ENCODE measurements at places on chromosomes 5 and 9.

DNA sequence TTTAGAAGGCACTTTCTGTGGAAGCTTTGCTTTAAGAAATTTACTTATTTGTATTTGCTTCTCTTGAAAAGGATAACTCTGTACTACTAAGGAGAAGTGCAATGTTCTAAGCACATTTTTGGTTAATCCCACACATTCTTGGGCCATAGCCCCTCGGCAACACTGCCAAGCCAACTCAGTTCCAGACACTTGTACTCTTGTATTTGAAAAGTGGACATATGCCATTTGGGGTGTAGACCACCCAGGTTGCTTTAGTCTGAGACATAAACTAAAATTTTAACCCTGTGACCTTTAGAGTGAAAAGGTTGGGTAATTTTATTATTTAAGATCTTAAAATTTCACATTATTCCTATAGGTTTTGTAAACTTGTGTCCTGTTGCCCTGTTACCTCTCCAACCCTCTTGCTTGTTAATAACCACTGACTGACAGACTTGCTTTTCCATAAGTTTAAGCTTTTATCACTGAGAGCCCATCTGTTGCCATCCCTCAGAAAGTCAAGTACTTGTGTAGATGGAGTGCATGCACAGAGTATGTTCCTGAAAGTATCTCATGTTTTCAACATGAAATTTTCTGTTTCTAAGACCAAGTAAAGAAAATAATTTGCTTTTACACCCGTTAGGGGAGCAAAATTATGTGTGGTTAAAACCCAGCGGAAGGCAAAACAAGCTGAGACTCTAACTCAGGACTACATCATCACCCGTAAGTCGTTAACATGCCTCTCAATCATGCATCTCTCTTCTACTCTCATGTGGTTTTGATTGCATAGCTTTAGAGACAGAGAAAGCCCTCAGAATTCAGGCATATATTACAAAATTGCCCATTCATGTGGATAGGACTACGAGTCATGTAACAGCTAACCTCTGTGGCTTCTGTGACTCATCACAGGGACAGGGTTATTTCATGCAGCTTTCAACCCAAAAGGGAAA, 117.3 kb downstream of the GDNF start:
- DNase-seq: peak; percentile 13

GRCh38 chr5:92568522-92568921, 1012.5 kb downstream of the NR2F1-AS1 start:
- no peak for DNase-seq

GRCh38 chr9:134568116-134568515, 73.5 kb upstream of the COL5A1 start:
- DNase-seq: no peak

DNA sequence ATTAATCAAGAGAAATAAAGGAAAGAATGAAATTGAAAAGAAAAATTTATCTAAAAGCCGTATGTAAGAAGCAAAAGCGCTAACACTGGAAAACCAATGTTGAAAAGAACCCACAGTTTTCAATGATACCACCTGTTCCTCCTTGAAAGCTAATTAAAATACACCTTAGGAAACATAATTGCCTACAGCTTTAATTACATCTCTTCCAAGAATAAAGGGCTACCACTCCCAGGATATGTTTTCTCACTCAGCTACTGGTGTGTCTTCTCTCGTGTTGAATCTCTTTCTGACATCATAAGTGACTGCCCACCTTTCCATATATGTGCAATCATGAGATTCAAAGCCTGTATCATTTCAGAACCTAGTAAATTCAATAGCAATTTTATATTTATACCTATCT, 880.6 kb upstream of the DMAC1 start:
- no peak for DNase-seq

DNA sequence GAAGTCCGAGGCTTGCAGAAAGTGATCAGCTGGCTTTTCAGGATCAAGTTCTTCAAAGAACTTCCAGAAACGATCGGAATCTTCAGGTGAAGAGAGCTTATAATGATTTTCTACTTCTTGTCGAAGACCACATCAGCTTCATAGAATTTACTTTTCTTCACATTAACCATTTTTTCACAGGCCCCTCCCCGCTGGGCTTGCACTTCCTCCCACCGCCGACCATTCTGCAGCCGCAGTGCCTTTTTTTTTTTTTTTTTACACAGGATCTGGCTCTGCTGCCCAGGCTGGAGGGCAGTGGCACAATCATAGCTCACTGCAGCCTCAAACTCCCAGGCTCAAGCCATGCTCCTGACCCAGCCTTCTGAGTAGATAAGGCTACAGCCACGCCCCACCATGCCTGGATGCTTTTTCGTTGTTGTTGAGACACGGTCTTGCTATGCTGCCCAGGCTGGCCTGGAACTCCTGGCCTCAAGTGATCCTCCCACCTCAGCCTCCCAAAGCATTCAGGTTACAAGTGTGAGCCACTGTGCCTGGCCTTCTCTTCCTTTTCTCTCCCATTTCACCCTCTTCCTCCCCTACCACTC, 15.3 kb upstream of the RNF130 start:
- no peak for DNase-seq

DNA sequence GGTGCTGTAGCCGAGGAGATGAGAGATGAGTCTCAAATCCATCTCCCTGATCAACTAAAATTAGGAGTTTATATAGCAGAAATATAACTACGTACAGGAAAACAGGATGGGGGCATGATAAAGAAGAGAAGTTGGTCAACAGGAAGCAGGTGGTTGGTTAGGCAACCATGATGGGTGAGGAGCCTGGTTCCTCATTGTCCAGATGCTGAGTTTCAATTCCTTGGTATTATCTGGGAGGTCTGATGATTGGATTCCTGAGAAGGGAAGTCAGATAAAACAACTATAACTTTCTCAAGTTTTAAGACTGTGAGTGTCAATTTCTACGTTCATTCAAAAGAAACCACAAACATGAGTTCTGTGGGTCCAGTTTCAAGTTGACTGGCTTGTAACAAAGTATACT, 323.9 kb downstream of the MTRR start:
- DNase-seq: no peak

DNA sequence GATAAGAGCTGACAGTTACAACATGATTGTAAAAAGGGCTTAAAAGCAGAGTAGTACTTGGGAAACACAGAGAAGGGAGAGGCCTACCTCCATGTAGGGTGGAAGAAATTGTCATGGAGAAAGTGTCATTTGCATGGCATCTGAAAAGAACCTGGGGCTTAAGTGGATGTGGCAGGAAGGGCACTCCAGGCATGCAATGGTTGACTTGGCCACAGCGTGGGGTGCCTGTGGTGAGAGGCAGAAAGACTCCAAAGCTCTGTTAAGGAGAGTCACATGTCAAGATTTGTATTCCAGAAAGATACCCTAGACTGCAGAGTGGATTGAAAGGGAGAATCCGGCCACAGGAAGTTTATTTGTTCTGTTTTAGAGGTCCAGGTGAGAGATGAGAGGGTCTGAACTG, 2.4 kb downstream of the POLR3G start:
- DNase-seq: no peak

GRCh38 chr5:71719063-71719964, at the start of gene CARTPT:
Gene CARTPT, plus strand, starts transcription at chr5:71719275. Its CDS starts 19 bp downstream, at chr5:71719294.
- no peak for DNase-seq

DNA sequence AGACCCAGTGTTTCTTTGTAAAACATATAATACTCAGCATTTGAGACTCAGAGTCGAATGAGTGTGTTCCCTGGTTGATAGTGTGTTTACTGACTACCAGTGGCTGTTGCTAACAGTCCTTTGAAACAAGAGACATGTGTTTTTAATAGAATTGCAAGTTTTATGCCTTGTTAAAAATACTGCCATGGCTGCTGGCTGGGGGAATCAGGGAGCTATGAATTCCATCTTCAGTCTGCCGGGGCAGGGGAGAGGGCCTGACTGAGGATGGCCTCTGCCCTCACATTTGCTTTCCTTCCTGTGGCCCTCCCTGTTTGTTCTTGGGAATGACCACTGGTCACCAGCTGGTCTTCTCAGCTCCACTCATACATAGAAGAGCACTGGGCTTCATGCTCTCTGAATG, 63.8 kb downstream of the PDZD2 start:
- no peak for DNase-seq

DNA sequence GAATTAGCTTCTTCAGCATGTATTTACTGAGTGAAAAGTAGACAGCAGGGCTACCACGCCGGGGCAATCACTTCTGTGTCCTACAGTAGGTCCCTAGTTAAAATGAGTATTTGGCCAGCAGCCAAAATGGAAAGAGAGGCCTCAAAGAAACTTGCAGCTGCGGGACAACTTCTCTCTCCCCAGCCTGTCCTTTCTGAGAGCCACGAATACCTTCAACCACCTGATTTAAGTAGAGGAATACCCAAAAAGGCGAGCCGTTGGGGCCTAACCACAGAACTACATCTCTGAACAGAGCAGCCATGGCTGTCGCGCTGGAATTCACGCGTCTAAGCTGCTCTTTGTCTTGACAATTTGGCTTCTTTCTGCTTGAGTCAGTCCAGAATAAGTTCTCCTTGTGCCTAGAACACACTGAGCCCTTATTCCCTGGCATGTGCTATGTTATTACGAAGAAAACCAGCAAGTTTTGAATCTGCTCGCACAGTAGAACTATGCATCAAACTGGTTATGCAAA, 43.8 kb upstream of the GOLPH3 start:
- no peak for DNase-seq

DNA sequence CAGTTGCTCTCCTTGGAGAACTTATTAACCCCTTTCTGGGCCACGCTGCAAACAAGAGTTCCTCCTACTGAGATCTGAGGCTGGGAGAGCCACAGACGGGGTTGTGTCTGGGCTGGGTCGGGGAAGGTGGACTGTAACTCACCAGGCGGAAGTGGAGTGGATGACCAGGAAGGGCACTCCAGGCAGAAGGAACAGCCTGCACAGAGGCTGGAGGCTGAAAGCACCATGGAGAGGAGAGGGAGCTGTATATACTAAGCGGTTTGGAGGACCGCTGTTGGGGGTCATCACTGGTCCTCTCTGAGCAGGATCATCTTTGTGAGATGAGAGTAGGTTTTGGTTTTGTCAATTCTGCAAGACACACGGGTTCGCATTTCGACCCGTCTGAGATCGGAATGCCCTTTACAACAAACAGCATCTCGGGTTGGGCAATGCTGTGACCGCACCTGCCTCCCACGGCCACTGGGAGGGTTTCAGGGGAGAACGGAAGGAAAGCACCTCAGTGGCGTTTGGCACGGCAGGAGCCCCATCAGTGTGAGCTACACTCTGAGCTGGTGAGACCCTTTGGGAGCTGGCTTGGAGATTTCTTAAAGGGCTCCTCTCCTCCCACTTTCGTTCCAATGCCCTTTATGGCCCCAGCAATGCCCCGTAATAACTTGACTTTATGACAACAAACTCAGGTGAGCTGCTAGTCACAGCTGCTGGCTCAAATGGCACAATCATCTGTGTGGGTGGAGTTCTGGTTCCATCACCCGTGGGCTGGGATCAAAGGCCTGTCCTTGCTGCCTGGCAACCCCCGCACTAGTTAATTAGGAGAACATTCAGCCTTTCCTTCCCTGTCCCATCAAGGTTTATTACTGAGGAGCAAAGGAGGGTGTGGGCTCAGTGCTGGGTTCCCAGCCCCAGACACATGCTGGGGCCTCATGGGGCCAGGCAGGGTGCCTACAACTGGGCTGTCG, 18.7 kb upstream of the NEURL1B start:
- DNase-seq: no peak

DNA sequence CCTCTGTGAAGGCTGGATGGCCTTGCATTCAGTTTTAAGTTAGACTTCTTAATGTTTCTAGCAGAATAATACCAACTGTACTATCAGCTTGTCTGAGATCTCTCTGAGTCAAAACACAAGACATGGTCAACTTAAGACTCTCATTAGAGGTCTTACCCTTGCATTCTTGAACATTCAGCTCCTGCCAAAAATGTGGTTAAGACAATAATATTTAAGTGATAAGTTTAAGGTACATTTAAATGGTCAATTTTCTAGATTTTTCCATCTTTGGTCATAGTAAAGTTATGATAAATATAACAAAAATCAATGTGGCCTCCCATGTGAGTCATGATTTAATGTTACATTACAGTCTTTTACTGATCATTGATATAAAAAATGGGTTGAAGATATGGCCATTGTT, 75.0 kb downstream of the NR2F1 start:
- DNase-seq: no peak

GRCh38 chr5:89105171-89105695, 222.2 kb upstream of the MEF2C start:
- no peak for DNase-seq

- no peak for DNase-seq
These were observed 45.9 kb downstream of the SEMA6A start for GRCh38 chr5:116528519-116529234.

DNA sequence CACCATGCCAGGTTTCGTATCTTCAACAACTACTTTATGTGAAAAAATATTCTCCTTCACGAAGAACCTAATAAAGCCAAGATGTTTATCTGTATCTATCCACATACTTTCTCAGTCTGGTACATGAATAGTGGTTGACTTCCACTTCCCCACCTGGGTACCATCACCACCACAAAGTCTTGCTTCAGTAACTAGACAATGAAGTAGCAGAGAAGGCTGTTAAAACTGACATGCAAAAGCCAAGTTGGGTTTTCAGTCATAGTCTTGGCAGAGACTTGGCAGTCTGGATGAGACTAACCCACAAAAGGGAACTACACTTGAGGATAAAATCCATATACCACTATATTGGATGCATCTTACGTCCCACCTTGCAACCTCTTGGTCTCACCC, 5.0 kb downstream of the P4HA2 start:
- no peak for DNase-seq

GRCh38 chr5:34015120-34015822, 7.4 kb upstream of the AMACR start:
- DNase-seq: no peak

- DNase-seq: no peak
These were observed 72.9 kb downstream of the SEC61B start for GRCh38 chr9:99294850-99295461.

DNA sequence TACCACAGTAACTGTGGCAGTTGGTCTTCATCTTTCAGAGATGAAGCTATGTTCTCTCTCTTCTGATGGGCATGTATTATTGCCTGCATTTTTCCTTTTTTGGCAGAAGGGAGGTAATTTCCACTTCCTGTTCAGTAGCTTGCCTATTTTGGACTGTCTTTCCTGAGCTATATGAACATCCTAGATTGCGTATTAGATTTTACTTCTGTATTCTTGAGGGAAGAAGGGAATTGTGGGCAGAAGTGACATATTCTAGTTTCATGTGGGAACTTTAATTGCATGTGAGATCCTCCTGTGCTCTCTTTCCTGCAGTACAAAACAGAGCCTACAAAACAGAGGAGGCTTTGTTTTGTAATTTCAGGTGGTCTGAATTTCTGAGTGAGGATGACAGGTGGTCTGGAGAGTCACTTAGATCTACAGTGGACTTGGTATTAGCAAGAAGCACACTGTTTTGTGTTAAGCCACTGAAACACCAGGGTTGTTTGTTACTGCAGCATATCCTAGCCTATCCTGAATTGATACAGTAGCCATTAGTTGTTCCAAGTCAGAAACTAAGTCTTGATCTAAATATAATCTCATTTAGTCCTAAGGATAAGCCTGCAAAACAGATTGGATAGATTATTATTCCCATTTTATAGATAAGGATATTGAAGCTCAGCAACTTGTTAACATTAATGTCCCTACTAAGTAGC, 68.1 kb downstream of the AOPEP start:
- DNase-seq: no peak

GRCh38 chr5:158414780-158415179, 555.8 kb upstream of the CLINT1 start:
- DNase-seq: no peak

GRCh38 chr5:9381464-9381863, 164.4 kb downstream of the SEMA5A start:
- no peak for DNase-seq

GRCh38 chr9:94853887-94854286, 127.4 kb downstream of the AOPEP start:
- no peak for DNase-seq
